ENCODE measurements at places on chromosomes 5 and 9.

DNA sequence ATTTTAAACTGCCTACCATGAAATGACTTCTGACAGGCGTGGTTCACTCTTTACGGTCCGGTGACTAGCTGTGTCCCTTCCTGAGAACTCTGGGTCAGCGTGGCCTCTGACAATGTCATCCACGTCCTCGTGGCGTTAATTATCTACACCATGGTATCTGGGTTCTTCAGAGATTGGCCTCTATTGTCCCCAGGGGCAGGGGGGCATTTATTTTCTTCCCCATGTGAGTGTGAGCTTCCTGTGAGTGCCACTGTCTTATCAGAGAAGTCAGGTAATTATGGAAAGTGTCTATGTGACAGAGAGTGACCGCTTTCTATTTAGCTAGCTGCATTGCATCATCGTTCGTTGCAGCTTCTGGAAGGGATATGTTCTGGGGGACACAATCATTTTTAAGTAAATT, 77.2 kb downstream of the FBXL7 start:
- no peak for DNase-seq

DNA sequence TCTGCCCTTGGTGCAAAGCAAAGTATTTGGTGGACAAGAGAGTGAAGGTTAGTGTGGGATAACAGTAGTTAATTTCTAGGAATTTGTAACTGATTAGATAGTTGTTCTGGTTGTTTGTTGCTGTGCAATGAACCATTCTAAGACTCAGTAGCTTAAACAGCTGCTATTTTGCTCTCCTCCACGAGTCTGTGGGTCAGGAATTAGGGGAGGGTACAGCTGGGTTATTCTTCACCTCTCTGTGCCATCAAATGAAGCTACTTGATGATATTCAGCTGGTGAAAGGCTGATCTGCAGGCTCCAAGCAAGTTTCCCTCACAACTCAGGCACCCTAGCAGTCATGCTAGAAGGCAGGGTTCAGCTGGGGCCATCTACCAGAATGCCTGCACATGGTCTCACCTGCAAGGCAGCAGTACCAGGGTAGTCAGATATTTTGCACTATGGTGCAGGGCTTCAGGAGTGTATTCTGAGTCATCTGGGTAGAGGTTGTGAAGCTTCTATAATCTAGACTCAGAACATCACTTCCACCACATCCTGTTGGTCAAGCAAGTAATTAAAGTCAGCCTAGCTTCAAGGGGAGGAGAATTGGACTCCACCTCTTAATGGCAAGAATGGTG, 159.5 kb upstream of the SLC28A3 start:
- no peak for DNase-seq

DNA sequence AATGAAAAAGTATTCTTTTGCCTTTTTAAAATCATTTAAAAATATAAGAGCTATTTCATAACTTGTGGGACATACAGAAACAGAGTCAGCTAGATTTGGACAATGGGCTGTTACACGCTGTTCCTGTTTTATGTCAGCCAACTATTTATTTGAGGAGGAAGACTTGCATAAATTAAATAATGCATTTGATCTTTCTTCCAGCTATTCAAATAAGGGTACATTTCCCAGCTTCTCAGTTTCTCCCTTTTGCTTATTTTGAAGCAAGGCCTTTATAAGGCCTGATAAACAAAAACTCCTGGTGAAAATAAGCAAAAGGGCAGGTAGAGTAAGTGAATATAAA, 6.5 kb downstream of the STOM start:
- no peak for DNase-seq

DNA sequence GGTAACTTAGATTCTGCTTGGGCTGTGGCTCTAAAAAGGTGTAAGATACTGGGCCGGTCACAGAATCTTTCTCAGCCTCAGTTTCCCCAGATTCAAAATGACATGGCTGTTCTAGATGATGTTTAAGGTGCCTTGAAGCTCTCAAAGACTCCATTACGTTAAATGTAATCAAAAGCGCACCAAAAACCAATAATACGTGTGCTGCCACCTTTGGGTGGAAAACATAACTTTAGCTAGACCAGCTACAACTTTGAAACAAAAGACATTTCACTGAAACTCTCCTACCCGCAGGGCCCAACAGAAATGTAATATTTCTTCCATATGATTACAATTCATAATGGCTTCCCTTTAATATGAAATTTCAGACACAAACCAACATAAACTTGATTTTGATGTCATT, 35.0 kb upstream of the PCSK5 start:
- DNase-seq: no peak

DNA sequence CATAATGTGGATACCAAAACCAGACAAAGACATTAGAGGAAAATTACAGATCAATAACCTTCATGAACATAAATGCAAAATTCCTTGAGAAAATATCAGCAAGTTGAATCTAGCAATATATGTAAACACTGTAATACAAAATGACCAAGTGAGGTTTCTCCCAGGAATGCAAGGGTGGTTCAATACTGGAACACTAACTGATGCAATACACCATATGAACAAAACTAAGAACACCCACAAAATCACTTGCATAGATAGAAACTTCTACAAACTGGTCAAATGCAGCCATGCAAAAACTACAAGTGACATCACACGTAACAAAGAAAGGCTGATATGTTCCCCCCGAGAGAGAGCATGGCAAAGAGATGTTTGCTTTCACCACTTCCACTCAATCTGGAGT, 55.6 kb downstream of the NACC2 start:
- DNase-seq: no peak

- no peak for DNase-seq
These were observed 490.2 kb upstream of the DAP start for GRCh38 chr5:11251247-11251646.

- DNase-seq: no peak
These were observed 2.1 kb upstream of the ANXA1 start for GRCh38 chr9:73149371-73150067.

DNA sequence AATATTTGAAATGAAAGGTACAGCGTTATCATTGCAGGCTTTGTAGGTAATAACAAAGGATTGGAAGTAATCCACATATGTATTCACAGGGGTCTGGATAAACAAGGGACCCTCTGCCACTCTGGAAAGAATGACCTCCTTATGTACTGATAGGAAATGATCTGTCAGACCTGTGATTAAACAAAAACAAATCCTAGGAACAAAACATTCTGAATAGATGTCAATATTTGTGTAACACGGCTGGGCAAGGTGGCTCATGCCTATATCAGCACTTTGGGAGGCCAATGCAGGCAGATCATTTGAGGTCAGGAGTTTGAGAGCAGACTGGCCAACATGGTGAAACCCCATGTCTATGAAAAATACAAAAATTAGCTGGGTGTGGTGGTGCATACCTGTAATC, 42.3 kb downstream of the NSUN2 start:
- no peak for DNase-seq

GRCh38 chr5:133773247-133774202, 161.2 kb upstream of the FSTL4 start:
- DNase-seq: no peak

DNA sequence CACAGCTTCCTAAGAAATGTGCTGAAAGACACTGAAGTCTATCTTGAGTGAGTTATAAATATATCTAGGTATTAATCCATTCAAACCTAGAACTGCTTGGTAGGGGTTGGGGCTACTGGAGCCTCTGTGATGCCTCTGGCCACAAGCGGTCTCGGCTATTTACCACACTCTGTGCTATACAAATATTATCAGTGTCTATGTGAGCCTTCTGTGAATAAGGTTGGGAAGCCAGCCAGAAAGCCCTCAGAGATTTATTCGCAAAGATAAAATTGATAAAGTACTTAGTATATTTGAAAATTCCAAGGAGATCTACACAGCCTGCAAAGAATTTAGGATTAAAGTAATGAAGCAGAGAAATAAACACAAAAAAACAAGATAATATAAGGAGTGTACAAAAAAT, 41.4 kb downstream of the LIFR start:
- DNase-seq: no peak

- no peak for DNase-seq
These were observed 360.0 kb downstream of the OSTF1 start for GRCh38 chr9:75448281-75448680.

DNA sequence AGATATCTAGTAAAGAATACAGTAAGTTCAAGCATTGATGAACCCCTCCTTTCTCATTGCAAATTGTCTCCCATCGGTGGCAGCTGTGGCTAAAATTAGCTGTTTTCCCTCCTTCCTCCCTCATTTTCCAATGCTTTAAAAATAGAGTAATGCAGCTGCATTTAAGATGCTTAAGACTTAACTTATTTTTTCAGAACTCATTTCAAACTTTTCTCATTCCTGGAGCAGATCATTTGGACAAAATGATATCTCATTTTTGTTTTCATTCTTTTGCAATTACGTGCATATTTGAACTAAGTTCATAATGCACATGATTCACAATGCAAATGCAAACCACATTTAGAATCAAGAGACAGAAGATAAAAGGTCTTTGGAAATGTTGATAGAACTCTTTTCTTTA, 14.6 kb downstream of the HSPB3 start:
- DNase-seq: no peak

DNA sequence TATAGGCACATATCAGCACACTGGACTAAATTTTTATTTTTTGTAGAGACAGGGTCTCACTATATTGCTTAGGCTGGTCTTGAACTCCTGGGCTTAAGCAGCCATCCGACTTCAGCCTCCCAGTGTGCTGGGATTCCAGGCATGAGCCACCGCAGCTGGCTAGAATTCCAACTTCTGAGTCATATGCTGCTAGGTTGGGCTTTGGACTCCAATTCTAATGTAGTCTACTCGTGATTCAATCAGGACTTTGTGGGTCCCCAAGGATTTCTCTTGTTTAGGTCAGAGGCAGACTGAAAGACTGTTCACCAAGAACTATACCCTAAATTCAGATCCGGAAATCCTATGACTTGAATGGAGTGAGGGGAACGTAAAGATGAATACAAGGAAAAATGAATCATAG, 68.2 kb upstream of the CHD1 start:
- no peak for DNase-seq

DNA sequence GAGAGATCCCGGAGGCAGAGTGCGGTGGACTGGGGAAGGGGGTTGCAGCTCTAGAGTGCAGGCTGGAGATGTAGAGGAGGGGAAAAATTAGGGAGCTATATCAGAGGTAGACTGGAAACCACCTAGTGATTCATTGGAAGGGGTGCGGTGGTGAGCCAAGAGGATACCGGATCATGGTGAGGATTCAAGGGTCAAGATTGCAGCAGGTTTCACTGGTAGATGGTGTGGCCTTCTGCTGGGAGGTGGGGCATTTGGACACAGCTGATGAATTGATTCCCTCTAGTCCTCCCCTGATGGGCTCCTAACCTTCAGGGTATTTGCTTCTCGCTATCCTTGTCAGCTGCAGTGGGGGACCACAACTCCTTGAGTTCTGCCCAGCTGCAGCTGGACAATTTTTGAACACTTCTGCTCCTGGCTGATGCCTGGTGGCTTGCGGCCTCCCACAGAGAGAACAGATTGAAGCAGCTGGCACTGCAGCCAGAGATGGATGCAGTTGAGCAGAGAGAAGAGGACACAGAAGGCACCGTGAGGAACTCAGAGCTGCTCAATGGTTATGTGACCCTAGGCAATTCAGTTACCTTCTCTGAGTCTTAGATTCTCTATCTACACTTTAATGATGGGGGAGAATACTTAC, 134.4 kb upstream of the ABCA1 start:
- DNase-seq: no peak

DNA sequence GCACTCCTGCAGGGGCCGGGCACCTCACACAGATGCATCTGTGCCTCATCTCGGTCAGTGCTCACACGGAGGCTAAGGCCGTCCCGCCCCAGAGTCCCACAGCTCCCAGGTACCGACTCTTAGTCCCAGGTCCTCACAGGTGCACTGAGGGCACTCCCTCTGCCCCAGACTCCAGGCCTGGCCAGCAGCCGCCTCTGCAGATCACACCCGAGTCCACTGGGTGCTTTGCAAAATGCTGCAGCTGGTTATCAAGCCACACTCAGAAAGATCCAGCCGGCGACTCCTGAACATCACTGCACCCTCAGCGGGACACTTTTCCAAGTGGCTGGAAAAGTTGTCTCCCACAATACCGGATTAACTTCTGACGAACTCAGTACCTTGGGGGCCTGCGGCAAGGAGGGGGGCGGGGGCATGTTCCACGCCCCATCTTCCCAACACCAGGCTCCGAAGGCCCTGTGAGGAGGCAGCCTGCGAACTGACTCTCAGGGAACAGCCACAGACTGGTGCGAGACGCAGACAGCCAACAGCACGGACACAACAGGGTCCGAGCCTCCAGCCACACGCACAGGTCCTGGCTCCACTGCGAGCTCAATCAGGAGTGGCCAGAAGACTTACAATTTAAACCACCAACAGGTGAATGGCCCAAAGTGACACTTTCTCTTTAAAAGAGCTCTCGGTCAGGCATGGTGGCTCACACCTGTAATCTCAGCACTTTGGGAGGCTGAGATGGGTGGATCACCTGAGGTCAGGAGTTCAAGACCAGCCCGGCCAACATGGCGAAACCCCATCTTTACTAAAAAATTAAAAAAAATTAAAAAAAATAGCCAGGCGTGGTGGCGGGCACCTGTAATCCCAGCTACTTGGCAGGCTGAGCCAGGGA, 4.0 kb downstream of the BRD3 start:
- no peak for DNase-seq

- peak; percentile 14 for DNase-seq
These were observed 519 bp downstream of the HSPA5 start for GRCh38 chr9:125240649-125240999.

GRCh38 chr9:95171596-95171995, 145.9 kb downstream of the FANCC start:
- DNase-seq: no peak

GRCh38 chr9:109316207-109316640, 4.6 kb downstream of the EPB41L4B start:
- DNase-seq: no peak

DNA sequence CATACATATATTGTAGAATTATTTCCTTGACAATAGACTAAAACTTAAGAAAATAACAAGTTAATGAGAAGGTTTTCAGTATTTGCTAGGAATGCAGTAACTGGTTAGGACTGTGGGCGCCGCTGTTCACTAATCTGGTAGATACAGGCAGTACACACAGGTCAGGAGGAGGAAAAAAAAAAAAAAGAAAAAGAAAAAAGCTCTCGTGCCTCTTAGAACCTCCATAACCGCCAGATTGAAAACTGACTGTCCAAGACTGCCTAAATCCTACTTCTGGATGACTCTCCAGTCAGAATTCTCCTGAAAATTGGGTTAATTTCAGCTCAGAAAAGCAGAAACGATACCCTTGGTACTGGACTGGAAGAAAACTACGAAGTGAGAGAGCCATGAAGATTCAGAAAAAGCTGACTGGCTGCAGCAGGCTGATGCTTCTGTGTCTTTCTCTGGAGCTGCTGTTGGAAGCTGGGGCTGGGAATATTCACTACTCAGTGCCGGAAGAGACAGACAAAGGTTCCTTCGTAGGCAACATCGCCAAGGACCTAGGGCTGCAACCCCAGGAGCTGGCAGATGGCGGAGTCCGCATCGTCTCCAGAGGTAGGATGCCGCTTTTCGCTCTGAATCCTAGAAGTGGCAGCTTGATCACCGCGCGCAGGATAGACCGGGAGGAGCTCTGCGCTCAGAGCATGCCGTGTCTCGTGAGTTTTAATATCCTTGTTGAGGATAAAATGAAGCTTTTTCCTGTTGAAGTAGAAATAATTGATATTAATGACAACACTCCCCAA, at the start of gene PCDHGA1:
Gene PCDHGA1, plus strand, starts transcription at position 216 of the 782 bp plus-strand sequence.
- DNase-seq: no peak

Data from activated CD8-positive, alpha-beta memory T cell treated with anti-CD3 and anti-CD28 coated beads for 1 hour (primary cell).